Renal pelvis (tissue), 12 donors: ENCODE measurements at places on chromosomes 7 and 10. TPM values are rescaled to one million over a fixed set of nuclear protein-coding genes. Genes with fewer than 3 reads are reported as not detected.

Gene OR2F1
- 0.22 TPM for polyA plus RNA-seq

Gene LIPN
- not detected for polyA plus RNA-seq

Gene SAMD9
- 5.2 TPM for polyA plus RNA-seq

Gene EPHB6
- polyA plus RNA-seq = 27.8 TPM

Gene SERPINE1
- 1.3 TPM for polyA plus RNA-seq

Gene STEAP4
- 0.19 TPM for polyA plus RNA-seq

Gene SPDYE8
- 0.19 TPM for polyA plus RNA-seq

Gene AQP1
- 251 TPM for polyA plus RNA-seq

Gene SLC37A3
- 60.4 TPM for polyA plus RNA-seq

Gene NKX1-2
- polyA plus RNA-seq = not detected

Gene NPFFR1
- polyA plus RNA-seq = 0.12 TPM

Gene NODAL
- 0.44 TPM for polyA plus RNA-seq

Gene PVRIG
- 2.0 TPM for polyA plus RNA-seq

Gene CLEC2L
- 1.3 TPM for polyA plus RNA-seq

Gene PIP
- polyA plus RNA-seq = not detected

Gene NUTM2D
- 10.0 TPM for polyA plus RNA-seq

Gene PIK3AP1
- 4.4 TPM for polyA plus RNA-seq

DNA sequence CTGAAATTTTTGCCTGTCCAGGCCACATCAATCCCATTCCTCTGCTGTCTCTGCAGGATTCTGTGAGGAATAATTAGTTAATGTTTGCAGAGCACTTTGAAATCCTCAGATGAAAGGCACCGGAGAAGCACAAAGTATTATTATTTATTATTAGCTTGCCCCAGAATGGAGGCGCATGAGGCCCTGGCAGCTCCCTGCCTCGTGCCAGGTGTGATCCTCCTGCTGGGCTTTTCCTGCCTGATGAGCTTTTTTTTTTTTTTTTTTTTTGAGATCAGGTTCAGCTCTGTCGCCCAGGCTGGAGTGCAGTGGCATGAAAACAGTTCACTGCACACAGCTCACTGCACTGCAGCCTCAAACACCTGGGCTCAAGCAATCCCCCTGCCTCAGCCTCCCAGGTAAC lies 65.2 kb downstream of the TCF7L2 start:
- no peak for DNase-seq

- DNase-seq = no peak
These were observed 527.5 kb downstream of the INHBA start for GRCh38 chr7:41175435-41175834.

GRCh38 chr7:92368741-92369140 lies 78.5 kb upstream of the GATAD1 start:
- DNase-seq = no peak

GRCh38 chr10:32377458-32378259 lies 30.7 kb upstream of the EPC1 start:
- peak; percentile 75 for DNase-seq

- no peak for DNase-seq
These were observed 7.8 kb downstream of the CPA5 start for GRCh38 chr7:130352194-130353074.

DNA sequence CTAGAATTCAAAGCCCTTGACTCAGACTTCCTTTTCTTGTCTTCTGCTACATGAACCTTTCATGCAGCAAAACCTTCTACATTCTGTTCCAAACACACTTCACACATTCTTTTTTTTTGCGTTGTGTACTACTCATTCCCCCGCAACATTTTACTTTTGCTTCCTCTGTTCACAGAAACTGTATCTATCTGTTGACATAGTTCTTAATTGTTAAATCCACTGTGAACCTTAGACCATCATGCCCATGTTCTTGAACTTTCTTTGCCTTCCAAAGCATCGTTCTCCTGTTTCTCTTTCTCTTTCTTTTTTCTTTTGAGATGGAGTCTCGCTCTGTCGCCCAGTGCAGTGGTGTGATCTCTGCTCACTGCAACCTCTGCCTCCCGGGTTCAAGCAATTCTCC lies 14.2 kb downstream of the CCSER2 start:
- no peak for DNase-seq

DNA sequence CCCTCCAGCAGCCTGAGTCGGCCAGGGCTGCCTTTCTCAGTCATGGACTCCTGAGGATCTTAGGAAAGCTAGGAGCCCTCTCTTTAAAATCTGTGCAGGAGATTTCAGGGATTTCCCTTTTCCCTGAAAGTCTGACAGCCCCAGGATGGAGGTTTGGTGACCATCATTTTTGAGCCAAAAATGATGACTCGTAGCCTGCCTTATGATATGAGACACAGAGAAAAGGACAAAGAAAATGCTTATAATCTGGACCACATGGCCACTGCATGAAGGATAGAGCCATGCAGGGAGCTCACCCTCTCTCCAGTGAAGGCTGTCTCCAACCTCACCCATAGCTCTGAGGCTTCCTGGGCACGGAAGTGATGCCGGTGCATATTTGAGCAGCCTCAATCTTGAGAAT lies 106.6 kb upstream of the CHST15 start:
- DNase-seq = no peak

DNA sequence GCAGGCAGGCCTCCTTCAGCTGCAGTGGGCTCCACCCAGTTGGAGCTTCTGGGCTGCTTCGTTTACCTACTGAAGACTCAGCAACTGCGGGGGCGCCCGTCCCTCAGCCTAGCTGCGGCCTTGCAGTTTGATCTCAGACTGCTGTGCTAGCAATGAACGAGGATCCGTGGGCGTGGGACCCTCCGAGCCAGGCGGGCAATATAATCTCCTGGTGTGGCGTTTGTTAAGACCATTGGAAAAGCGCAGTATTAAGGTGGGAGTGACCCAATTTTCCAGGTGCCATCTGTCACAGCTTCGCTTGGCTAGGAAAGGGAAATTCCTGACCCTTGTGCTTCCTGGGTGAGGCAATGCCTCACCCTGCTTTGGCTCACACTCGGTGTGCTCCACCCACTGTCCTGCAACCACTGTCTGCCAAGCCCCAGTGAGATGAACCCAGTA lies 159.2 kb upstream of the FOXP2 start:
- no peak for DNase-seq

- DNase-seq = no peak
These were observed 366.2 kb downstream of the PCDH15 start for GRCh38 chr10:54434782-54435181.

- DNase-seq = no peak
These were observed 29.0 kb downstream of the EN2 start for GRCh38 chr7:155486783-155487508.

- no peak for DNase-seq
These were observed 19.4 kb upstream of the GATA3 start for GRCh38 chr10:8035006-8035640.

DNA sequence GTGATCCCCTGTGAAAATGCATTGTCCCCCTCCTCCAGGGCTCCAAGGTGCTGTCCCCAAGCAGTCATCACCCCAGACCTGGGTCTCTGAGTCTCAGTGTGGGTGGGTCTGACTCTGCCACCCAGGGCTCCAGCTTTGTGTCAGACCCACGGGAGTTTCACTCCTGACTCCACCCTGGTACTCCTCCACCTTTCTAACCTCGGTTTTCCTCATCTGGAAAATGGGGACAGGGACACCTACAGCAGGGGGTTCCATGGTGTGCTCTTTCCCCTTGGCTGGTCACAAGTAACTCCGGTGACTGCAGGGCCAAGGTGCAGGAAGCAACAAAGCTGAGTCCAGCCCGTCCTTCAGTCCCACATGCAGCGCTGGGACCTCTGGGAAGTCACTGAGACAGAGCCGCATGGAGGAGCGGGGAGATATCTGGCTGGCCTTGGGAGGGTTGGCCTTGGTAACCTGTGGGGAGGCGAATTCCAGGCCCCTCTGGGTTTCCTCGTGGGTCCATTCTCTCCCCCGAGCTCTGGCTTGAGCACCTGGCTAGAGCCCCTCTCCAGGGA lies 41.8 kb upstream of the RABGEF1 start:
- DNase-seq = no peak

DNA sequence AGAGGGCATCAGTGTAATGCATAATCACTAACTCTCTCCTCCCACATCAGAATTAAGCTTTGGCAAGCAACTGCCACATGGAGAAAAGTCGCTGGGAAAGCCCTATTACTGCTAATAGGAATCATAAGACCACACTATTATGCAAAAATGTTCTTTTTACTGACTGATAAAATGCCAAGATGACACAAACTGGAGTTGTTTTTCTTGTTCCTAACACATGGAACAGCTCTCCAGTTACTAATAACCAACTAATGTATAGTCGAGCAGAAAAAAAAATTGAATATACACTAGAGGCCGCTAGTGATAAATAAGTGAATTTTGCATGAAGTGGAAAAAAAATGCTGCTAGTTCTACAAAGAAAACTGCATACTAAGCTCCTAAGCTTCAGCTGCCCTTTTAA lies 165.6 kb downstream of the TPK1 start:
- peak; percentile 21 for DNase-seq

DNA sequence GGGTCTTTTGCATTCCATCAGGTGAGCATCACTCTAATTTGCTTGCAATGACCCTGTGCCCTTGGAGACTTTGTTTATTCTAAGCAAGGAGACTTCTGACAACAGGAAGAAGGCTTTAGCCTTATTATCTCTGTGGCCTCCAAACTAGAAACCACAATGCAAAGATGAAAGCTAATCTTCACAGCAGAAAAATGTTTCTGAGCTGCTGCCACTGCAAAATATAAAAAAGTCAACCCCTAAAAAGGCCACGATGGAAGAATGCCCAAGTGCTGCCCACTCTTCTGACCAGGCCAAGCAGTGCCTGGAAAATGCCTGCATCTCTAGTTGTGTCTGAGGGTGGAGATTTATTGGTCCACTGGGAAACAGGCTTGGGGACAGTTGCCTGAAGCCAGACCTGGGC lies 299.9 kb downstream of the C7orf25 start:
- no peak for DNase-seq

- no peak for DNase-seq
These were observed 218.6 kb downstream of the THSD7A start for GRCh38 chr7:11613292-11613930.
